ENCODE measurements at places on chromosomes 6 and 20.

- no peak for DNase-seq
These were observed 16.9 kb upstream of the RFPL4B start for GRCh38 chr6:112330071-112330878.

GRCh38 chr6:49847673-49848072, 18.7 kb downstream of the CRISP1 start:
- DNase-seq = no peak

DNA sequence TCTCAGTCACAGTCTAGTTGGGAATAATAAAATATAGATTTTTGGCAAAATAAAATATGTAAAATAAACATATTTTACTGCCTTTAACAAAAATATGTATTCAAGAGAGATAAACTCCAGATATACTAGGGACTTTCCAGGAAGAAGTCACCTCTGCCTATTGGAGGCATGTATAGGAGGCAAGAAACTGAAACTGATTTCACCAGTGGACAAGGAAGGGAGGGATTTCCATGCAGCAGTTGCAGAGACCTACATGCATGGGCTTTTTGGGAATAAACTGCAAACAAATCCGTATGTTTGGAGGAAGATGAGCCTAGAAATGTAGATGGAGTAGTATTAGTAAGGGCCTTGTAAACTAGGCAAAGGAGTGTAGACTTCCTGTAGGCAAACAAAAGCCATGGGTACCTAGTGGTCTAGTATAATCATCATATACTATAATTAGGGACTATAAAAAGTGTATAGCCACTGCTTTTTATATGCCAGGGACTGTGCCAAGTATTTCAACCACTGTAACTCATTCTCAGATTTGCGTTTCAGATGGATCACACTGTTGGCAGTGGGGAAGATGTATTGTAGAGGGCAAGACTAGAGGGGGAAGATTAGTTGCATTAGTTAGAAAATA, 38.9 kb downstream of the CD109 start:
- DNase-seq = no peak

GRCh38 chr6:94350833-94351232, 931.5 kb upstream of the EPHA7 start:
- DNase-seq = no peak

GRCh38 chr6:109360791-109361190, 21.5 kb downstream of the CD164 start:
- DNase-seq = no peak

DNA sequence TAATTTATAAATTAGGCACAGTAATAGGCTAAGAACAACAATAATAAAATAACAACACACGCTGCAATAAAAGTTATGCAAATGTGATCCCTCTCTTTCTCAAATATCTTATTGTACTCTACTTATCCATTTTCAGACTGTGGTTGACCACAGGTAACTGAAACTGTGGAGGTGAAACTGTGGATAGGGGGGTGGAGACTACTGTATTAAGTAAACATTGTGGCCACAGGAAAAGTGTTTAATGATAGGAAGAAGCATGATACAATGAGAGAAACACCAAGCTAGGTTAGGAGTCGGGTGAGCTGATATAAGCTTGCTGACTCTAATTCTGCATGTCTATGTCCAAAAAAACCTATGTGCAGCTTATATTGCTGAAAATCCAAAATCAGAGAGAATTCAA, 23.0 kb downstream of the NHLRC1 start:
- DNase-seq = no peak

- peak; percentile 30 for DNase-seq
These were observed 140.1 kb downstream of the NRN1 start for GRCh38 chr6:5866547-5867051.

- no peak for DNase-seq
These were observed 671.8 kb upstream of the GJE1 start for GRCh38 chr6:141460743-141461484.

DNA sequence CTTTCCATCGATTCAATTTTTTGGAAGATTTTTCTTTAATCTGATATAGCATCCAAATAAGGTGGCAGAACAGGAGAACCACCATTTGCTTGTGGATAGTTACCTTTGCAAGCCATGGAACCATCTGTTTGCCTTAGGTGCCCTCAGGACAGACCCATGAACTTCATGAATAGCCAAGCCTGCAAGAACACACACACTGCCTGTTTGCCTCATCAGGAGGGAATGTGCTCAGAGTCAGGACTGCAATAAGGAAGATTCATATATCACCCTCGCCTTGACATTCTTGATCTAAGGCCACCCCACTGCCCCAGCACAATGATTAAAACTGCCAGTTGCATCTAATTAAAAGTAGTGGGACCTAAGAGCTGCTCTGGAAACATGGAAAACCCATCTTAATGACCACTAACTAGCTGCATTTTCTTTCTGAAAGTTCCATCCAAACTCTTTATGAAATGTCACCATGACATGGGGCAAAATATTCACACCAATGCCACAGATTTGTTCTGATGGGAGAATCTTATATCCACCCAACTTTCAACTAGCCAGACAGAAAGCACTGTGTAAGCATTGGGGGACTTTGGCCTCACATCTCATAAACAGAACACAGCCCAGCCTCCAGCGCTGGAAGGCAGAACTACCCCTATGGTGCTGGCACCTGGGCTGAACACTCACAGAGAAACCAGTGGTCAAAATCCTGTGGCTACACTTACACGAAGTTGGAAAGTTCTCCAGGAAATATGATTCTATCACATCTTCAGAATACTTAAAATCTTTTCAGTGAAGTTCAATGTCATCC, 48.3 kb downstream of the TBXT start:
- DNase-seq = no peak

DNA sequence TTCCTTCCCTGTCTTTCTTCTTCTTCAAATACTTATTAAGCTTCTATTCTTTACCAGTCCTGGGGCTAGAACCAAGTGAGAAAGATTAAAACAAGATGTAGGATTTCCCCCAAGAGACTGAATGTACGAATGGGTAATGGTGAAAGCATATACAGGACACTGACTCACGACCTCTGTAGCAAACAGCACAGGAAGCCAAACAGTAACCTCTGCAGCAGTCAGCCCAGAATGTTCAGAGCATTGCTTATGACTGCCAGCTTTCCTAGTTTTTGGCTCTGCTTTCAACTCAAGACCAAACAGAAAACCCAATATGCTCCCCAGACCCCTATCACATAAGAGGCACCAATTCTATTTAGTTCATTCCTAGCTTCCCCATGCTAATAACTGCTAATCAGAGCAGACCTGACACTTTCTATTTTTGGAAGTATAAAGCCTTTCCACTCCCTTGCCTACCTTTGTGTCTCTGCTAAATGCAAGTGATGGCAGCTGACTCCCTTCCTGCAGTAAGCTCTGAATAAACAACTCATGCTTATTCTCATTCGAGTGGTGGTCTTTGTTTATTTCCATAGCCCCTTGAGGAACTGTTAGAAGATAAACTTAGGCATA, 690.6 kb downstream of the EPM2A start:
- peak; percentile 55 for DNase-seq

DNA sequence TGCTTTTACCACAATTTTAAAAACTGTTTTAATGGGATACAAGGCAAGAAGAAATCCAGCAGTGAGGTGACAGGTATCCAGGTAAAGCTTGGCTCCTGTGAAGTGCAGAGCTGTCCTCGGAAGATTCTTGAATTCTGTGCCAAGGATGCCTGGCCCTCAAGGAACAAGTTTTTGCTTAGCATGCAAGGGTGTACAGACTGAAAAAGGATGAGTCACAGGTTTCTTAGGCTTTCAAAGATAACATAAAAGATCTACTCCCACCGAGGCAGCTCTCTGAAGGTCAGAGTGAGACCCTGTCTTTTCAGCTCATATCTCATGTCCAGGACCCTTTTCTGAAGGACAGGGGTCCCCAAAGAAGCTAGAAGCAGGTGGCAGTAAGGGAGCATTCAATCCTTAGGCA, 83.3 kb downstream of the CHD6 start:
- DNase-seq = no peak

GRCh38 chr6:124536842-124537191, 425.4 kb upstream of the RNF217 start:
- DNase-seq = no peak

DNA sequence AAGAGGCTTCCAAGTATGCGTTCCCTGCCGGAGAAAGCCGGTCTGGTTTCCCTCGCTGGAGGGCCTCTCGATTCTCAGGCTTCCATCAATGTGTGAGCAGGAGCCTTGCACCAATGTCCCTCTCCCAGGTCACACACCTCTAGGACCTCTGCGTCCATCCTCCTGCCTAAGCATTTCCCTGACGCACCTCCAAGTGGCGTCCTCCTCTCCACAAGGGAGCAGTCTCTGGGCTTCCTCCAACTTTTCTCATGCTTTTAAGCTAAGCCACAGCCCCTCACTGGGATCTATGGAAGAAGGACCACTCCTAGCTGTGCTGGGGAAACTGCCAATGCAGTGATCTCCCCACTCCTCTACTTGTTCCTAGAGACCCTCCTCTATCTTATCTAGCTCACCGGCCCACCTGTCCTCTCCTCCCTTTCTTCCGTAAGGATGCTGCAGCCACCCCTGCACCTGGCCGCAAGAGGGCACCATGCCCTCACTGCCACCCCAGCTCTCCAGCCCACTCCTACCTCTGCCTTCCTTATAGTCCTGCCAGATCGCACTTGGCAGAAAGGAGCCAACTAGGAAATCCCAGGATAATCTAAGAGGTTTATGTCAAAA, 258.7 kb downstream of the LRFN2 start:
- no peak for DNase-seq

GRCh38 chr6:12472601-12473038, 182.5 kb downstream of the EDN1 start:
- peak; percentile 59 for DNase-seq

DNA sequence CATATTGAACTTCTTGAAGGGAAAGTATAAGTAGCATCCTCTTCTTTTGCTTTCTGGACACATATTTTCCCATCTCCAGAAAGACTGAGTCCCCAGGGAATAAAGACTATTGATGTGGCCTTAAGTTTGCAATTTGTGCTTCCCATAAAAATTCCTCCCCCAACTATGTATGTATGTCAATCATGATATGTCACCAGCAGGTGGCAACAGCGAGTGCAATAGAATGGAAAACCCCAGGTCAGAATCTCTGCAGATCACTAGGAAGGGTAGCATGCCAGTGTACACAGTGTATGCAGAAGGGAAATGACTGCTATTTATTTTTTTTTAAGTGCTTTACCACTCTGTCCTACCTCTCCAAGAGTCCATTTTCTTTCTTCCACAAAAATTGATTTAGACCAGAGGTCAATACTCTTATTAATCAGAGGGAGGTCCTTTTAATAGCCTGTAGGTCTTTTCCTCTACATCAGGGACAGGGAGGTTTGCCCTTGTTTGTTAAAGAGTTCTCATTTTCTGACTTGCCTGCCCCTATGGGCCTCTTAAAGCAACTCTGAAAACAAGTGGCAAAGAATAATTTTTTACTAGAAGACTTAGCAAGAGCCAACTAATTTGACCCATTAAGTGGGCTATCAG, 61.4 kb downstream of the BMP2 start:
- DNase-seq = peak; percentile 63

GRCh38 chr20:10658051-10658823, 15.6 kb downstream of the JAG1 start:
- DNase-seq = no peak

- DNase-seq = peak; percentile 34
These were observed 114.2 kb upstream of the LY86 start for GRCh38 chr6:6474170-6474920.

- no peak for DNase-seq
These were observed 58.8 kb upstream of the TAGAP start for GRCh38 chr6:159103396-159104162.

Data from muscle of back (tissue), 13 donors.